DND-41 (cell line): ENCODE measurements at places on chromosomes 2 and 18.

GRCh38 chr2:230814616-230815015 lies 50.1 kb upstream of the ITM2C start:
- DNase-seq = no peak
- H3K36me3 ChIP-seq = peaks cover 83% of the 10 kb centered on the region
- H3K4me3 ChIP-seq = no peak overlapping the region
- H3K4me1 ChIP-seq = no peaks in the 10 kb centered on the region
- H3K27me3 ChIP-seq = no peaks in the 10 kb centered on the region

GRCh38 chr2:163701399-163702195 lies 34.2 kb downstream of the FIGN start:
- no peaks in the 10 kb centered on the region for H3K4me1 ChIP-seq
- DNase-seq = no peak
- no peak overlapping the region for H3K4me3 ChIP-seq
- no peak overlapping the region for H3K27ac ChIP-seq
- no peaks in the 10 kb centered on the region for H3K36me3 ChIP-seq

DNA sequence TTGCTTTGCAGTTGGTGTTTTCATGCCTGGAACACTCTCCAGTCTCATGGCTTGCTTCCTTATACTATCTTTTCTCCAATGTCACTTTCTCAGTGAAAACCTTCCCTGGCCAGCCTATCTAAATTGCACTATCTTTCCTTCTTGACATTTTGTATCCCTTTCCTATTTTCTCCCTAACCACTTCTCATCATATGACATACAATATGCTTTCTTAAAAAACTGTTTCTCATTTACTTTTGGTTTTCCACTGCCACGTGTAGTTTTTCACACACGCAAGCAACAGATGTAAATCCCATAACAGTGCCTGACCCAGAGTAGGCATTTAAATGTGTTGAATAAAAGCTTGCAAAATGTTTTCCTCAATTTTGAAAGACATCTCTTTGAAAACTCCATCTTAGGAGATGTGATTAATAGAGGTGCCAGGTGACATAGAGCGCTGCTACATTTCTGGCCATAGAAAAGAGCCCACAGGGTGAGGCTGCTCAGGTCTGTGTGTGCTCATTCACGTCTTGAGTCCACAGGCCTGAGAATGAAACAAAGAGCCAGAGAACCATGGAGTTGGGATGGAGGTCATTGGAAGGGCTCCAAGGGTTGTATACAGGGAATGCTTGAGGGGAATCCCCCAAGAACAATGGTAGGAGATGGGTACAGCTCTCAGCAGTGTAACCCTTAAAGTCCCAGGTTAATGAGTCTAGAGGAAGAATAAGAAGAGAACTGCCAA lies 12.7 kb downstream of the ZNF24 start:
- H3K4me3 ChIP-seq = no peak overlapping the region
- no peaks in the 10 kb centered on the region for H3K27me3 ChIP-seq
- no peaks in the 10 kb centered on the region for H3K4me1 ChIP-seq
- no peak overlapping the region for H3K27ac ChIP-seq
- H3K36me3 ChIP-seq = peaks cover 51% of the 10 kb centered on the region

- peaks cover 31% of the 10 kb centered on the region for H3K36me3 ChIP-seq
- peak; percentile 88 for DNase-seq
- H3K27me3 ChIP-seq = peaks cover 2% of the 10 kb centered on the region
Observed at GRCh38 chr2:240136013-240136670, at the start of gene COPS9. COPS9 (minus strand) TSS chr2:240136305; CDS start chr2:240136284, 21 bp downstream.

DNA sequence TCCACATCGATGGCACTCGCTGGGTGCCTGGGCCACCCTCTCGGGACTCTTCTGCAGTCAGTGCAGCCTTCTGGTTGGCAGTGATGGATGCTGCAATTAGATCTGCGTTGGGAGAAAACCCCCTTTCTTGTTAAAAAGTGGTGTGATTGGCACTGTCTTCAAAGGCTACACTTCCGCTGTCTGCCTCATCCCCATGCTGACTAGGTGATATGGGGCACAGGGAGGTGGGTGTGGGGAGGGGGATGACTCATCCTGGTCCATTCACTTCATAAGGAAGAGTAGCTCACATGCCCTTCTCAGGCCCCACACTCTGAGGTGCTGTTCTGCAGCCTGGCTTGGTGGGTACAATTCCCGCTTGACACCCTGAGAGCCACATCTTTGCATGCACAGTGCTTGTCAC lies 77.4 kb downstream of the THNSL2 start:
- no peak overlapping the region for H3K4me3 ChIP-seq
- H3K27ac ChIP-seq = no peak overlapping the region
- H3K4me1 ChIP-seq = no peaks in the 10 kb centered on the region
- H3K27me3 ChIP-seq = no peaks in the 10 kb centered on the region

DNA sequence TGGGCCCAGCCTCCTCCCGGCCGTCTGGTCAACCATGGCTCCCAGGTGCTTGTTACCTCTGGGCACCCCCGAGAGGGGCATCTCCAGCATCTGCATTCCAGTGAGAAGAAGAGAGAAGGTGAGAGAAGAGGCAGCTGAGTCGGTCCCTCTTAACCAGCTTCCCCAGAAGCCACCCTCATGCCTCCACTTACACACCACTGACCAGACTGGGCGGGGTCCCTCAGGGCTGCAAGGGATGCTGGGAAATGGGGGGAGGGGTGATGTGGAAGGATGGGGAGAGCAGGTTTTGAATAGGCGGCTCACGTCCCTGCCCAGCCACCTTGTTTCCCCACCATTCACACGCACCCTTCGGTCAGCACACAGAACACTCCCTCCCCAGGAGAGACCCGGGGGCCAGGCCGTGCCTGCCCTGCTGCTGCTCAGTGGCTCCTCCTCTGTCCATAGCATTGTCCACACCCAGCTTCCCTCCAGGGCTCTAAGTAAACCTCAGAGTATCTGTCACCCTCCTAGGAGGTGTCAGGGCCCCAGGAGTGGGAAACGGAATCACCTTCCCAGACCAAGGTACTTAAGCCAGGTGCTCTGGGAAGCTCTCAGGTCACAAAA lies 34.7 kb downstream of the GBX2 start:
- no peaks in the 10 kb centered on the region for H3K4me1 ChIP-seq
- no peak overlapping the region for H3K27ac ChIP-seq
- H3K27me3 ChIP-seq = no peaks in the 10 kb centered on the region
- no peak for DNase-seq
- H3K36me3 ChIP-seq = no peaks in the 10 kb centered on the region

- no peaks in the 10 kb centered on the region; the same call in 1 of the 2 replicates for H3K36me3 ChIP-seq
- H3K27ac ChIP-seq = peak overlapping the region; percentile 65
- peaks cover 33% of the 10 kb centered on the region for H3K4me1 ChIP-seq
Observed at GRCh38 chr2:24359129-24360049, 947 bp downstream of the ITSN2 start.

DNA sequence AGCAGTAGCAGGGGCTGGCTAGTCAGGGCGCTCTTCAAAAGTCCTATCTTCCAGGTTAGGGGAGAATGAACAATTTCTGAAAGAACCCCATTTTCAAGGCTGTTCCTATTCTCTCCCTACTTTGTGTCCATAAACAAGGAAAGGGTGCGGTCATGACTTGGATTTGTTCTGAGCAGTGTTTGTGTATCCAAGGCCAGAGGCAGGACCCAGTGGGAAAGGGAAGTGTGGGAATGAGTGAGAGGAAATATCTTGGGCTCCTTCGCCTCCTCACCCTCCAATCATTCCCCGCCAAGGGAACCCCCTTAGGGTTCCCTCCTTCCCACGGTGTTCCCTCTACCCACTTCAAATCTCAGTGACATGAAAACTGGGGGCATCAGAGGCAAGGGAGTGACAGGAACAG lies 25.5 kb upstream of the SPTBN1 start:
- H3K27me3 ChIP-seq = no peaks in the 10 kb centered on the region
- no peak for DNase-seq
- H3K36me3 ChIP-seq = no peaks in the 10 kb centered on the region
- H3K4me1 ChIP-seq = no peaks in the 10 kb centered on the region
- no peak overlapping the region for H3K4me3 ChIP-seq

DNA sequence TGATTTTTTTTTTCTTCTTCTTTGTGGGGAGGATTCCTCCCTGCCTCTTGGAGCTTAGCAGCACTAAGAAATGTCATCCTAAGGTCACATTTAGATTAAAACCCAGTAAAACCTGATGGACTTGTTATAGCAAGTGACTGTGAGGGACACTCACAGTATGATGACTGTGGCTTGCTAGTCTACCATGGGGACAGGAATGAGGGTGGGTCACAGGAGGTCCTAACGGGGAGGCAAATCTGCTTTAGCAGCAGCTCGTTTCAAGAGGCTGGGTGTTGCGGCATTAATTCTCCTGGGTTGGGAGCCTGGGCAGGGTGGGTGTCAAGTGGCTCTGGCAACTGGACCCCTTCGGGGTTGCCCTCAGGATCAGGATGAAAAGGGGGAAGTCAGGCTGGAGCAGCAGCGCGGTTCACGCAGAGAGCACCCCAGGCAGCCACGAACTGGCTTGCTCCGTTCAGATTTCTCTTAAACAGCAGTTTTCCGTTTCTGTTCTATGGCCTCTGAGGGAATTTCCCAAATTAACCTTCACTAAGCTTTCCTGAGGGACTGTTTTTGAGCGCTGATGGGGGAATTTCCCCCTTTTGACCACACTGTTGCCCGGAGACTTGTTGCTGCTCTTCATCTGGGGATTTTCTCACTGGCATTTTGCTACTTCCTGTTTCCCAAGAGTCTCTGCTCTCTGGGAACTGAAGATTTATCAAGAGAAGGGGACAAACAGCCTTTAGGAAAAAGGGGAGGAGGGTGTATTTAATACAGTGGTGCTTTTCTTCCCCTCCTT lies 59.8 kb upstream of the PELI1 start:
- no peak for DNase-seq
- H3K4me3 ChIP-seq = no peak overlapping the region
- H3K36me3 ChIP-seq = no peaks in the 10 kb centered on the region
- no peak overlapping the region for H3K27ac ChIP-seq

DNA sequence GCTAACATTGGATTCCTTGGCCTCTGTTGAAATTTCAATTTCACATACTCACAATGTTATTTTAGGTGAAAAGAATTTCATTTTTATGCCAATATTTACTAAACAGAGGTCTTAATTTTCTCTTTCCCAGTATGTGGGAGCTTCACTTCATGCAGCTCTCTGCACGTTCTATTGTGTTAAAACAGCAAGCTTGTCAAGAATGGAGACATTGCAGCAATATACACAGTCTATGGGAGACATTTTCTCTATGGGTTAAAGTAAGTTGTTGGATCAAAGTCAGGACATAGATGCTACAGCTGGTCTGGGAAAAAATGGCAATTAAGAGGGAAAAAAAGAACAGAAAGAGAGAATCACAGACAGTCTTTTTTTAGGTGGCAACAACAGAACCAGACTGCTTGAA lies 70.4 kb upstream of the ARHGAP15 start:
- H3K27me3 ChIP-seq = no peaks in the 10 kb centered on the region
- no peak overlapping the region for H3K27ac ChIP-seq
- DNase-seq = no peak
- H3K36me3 ChIP-seq = no peaks in the 10 kb centered on the region
- no peak overlapping the region for H3K4me3 ChIP-seq
- no peaks in the 10 kb centered on the region for H3K4me1 ChIP-seq

- H3K27me3 ChIP-seq = no peaks in the 10 kb centered on the region
- H3K36me3 ChIP-seq = no peaks in the 10 kb centered on the region
- H3K4me3 ChIP-seq = no peak overlapping the region
- no peak for DNase-seq
- H3K27ac ChIP-seq = no peak overlapping the region
Observed at GRCh38 chr18:12410081-12410481, 2.4 kb downstream of the PRELID3A start.

DNA sequence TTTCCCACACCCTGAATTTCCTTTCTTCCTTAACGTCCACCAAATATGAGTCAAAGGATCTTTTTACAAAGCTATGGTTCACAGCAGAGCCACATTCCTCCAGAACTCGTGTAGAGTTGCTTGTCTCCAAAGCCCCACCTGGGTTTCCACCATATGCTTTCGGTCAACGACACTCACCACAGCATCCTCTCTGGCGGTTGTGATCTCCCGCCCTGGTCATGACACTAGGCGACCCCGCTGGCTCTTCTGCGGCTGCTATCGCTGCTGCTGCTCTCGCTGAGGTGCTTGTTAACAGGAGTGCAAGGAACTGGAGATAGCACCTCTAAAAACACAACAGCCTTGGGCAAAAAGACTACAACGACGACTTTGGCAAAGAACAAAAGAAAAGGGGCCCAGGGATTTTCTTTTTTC lies 340 bp downstream of the SLC40A1 start:
- H3K27ac ChIP-seq = peak overlapping the region; percentile 89
- H3K36me3 ChIP-seq = peaks cover 32% of the 10 kb centered on the region
- H3K4me3 ChIP-seq = peak overlapping the region; percentile 22
- no peaks in the 10 kb centered on the region for H3K27me3 ChIP-seq
- DNase-seq = peak; percentile 79

DNA sequence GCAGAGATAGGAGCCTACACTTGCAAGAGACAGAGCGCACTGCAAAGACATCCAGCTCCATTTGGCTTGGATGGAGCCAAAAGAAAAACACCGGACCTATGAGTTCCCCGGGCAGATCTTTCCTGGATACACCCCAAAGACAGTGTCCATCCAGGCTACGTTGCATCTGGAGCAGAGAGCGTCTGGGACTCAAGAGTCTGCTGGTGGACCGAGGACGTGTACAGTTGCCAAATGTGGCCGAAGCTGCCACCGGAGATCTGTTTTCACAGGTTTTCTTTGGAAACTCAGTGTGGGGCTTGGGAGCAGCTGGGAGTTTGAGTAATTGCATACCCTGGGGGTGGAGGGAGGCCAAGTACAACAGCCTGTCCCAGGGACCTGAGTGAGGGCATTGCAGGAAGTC lies 192.3 kb upstream of the OSR1 start:
- DNase-seq = no peak
- H3K36me3 ChIP-seq = no peaks in the 10 kb centered on the region
- no peak overlapping the region for H3K27ac ChIP-seq
- H3K27me3 ChIP-seq = no peaks in the 10 kb centered on the region

- no peaks in the 10 kb centered on the region for H3K36me3 ChIP-seq
- H3K4me3 ChIP-seq = no peak overlapping the region
- no peaks in the 10 kb centered on the region for H3K27me3 ChIP-seq
- no peaks in the 10 kb centered on the region for H3K4me1 ChIP-seq
- H3K27ac ChIP-seq = no peak overlapping the region
- no peak for DNase-seq
Observed at GRCh38 chr2:142682528-142682927, 194.9 kb upstream of the KYNU start.

GRCh38 chr2:239853706-239854327 lies 171.3 kb downstream of the NDUFA10 start:
- H3K27ac ChIP-seq = peak overlapping the region; percentile 25
- H3K27me3 ChIP-seq = no peaks in the 10 kb centered on the region
- peaks cover 24% of the 10 kb centered on the region for H3K4me1 ChIP-seq
- H3K36me3 ChIP-seq = no peaks in the 10 kb centered on the region
- H3K4me3 ChIP-seq = no peak overlapping the region

GRCh38 chr2:9112079-9112721 lies 94.4 kb upstream of the ASAP2 start:
- H3K27ac ChIP-seq = no peak overlapping the region
- H3K4me1 ChIP-seq = no peaks in the 10 kb centered on the region
- H3K27me3 ChIP-seq = no peaks in the 10 kb centered on the region
- no peak for DNase-seq
- no peaks in the 10 kb centered on the region for H3K36me3 ChIP-seq

- no peaks in the 10 kb centered on the region for H3K4me1 ChIP-seq
- no peak for DNase-seq
- H3K36me3 ChIP-seq = no peaks in the 10 kb centered on the region
- H3K4me3 ChIP-seq = no peak overlapping the region
Observed at GRCh38 chr2:85772019-85772745, 18.4 kb downstream of the ATOH8 start.

GRCh38 chr2:28343184-28343942 lies 49.3 kb upstream of the FOSL2 start:
- H3K36me3 ChIP-seq = no peaks in the 10 kb centered on the region
- H3K4me3 ChIP-seq = no peak overlapping the region
- no peaks in the 10 kb centered on the region for H3K27me3 ChIP-seq
- no peaks in the 10 kb centered on the region for H3K4me1 ChIP-seq
